ENCODE measurements at places on chromosomes 1 and 21. TPM values are rescaled to one million over a fixed set of nuclear protein-coding genes. Genes with fewer than 3 reads are reported as not detected.

Gene PLPPR5
- 1.2 TPM for total RNA-seq

Gene ABCA4
- 10.8 TPM for total RNA-seq

Gene ESPN
- 9.3 TPM for total RNA-seq

Gene OR2T29
- total RNA-seq = not detected

Gene PCBP3
- total RNA-seq = 1.5 TPM

Gene LAPTM5
- 24.5 TPM for total RNA-seq

Gene NCF2
- 13.4 TPM for total RNA-seq

Gene CLCA4
- not detected for total RNA-seq

Gene BSND
- total RNA-seq = 3.7 TPM

Gene TRIM46
- total RNA-seq = 2.3 TPM

Gene ITLN2
- not detected for total RNA-seq

Gene S100A7A
- total RNA-seq = not detected

Gene UMODL1
- total RNA-seq = not detected

Gene CFAP141
- not detected for total RNA-seq

Gene OMA1
- 38.9 TPM for total RNA-seq

Gene GLIS1
- total RNA-seq = 3.0 TPM

Gene HAO2
- 30.5 TPM for total RNA-seq

Gene C1orf185
- total RNA-seq = not detected

Gene SH2D2A
- 0.64 TPM for total RNA-seq

Gene DNAH14
- 40.9 TPM for total RNA-seq

Gene FOXD2
- total RNA-seq = 6.4 TPM

Gene LCE6A
- total RNA-seq = not detected

Gene EFNA3
- total RNA-seq = 6.0 TPM

Gene MMEL1
- total RNA-seq = 6.8 TPM

Gene OR2AK2
- not detected for total RNA-seq

Gene ESRRG
- total RNA-seq = 57.9 TPM

Gene SLC9C2
- total RNA-seq = not detected

Gene CACNA1S
- total RNA-seq = 16.5 TPM

Gene PTCH2
- total RNA-seq = 4.0 TPM

Gene DENND2C
- total RNA-seq = 5.8 TPM

Gene FCRL6
- not detected for total RNA-seq

Gene LYPD8
- total RNA-seq = not detected

Gene PTPRU
- total RNA-seq = 35.8 TPM

Gene PDZK1
- 61.4 TPM for total RNA-seq

Gene PCP4
- 1.1 TPM for total RNA-seq

Gene RIPPLY3
- total RNA-seq = 0.99 TPM

Gene TP73
- 1.1 TPM for total RNA-seq

Gene KIF14
- total RNA-seq = 3.6 TPM

Data from metanephros (tissue), 2 donors.